CD4-positive, alpha-beta T cell treated with Interleukin-12 subunit alpha and Interleukin-12 subunit beta, for 1 hour (primary cell): ENCODE measurements at places on chromosomes 11 and 22.

- no peak for DNase-seq
Measured at GRCh38 chr22:32203181-32204039, 1.5 kb downstream of the RFPL2 start.

- DNase-seq = no peak
Measured at GRCh38 chr11:65915101-65915820, 3.6 kb downstream of the C11orf68 start.

DNA sequence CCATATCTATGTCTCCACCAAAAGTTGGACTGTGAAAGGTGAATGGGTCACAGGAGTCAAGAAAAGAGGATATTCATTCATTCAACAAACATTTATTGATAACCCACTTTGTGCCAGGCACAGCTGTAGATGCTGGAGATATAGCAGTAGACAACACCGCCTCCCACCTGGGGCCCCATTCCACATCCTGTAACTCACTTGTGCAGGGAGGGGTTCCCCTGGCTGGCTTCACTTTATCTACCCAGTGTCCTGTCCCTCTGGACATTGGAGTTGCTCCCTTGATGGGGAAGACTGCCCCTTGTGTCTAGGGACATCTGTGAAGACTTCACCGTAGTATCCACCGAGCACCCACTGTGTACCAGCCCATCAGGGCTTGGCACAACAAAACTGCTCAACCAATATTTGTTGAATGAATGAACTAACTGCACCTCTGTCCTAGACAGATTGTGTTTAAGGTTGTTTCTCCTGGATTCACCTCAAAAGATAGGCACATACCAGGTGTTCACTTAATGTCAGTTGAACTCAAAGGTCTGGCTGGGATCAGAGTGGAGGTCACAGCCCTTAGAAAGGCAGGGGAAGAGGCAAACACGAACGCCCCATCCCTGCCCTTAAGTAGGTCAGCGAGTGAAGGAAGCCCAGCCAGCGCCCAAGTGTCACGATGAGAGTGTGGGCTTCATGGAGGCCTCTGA, 1.4 kb upstream of the OVOL1 start:
- DNase-seq = no peak

GRCh38 chr22:33028234-33028633, 29.9 kb downstream of the SYN3 start:
- no peak for DNase-seq

- no peak for DNase-seq
Measured at GRCh38 chr11:133714471-133715375, 130.6 kb downstream of the SPATA19 start.

- DNase-seq = no peak
Measured at GRCh38 chr11:44829838-44830237, 103.1 kb downstream of the TSPAN18 start.

GRCh38 chr22:25566186-25566897, 1.9 kb downstream of the GRK3 start:
- no peak for DNase-seq

- no peak for DNase-seq
Measured at GRCh38 chr22:44390613-44390970, 77.8 kb upstream of the SHISAL1 start.

DNA sequence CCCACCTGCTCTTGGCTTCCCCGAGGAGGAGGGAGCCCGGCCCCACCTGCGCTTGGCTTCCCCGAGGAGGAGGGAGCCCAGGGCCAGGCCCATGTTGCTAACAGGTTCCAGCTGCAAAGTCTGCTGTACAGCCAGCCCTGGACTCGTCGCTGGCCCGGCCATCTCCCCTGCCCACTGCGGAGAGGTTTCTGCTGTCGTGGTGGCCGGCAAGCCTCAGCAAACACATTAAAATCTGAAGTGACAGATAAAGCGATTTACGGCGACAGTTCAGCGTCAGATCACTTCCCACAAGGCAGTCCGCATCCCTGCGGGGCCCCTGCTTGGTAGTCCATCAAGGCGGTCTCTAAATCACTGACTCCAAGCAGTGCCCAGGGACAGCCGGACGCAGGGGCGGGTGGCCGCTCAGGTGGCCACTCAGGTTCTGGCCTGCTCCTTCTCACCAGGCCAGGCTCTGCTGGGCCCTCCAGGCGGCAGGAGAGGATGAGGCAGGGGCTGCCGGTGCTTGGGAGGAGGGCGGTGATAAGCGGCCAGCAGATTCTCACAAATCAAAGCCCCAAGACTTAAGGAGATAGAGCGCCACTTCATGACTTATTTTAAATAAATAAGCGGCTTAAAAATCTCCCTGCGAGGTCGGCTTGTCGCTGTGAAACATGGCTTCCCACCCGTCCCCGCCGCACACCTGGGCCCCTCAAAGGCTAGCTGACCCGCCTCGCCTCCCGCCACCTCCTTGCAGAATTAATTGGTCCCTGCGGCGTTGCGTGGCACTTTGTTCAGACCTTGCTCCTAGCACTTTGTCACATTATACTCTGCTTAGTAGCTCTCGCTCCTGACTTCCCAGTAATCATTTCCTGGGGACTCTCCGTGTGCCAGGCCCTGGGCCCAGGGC, 21.1 kb downstream of the MACROD1 start:
- DNase-seq = no peak

GRCh38 chr22:27554841-27555456, 246.6 kb downstream of the MN1 start:
- DNase-seq = no peak

DNA sequence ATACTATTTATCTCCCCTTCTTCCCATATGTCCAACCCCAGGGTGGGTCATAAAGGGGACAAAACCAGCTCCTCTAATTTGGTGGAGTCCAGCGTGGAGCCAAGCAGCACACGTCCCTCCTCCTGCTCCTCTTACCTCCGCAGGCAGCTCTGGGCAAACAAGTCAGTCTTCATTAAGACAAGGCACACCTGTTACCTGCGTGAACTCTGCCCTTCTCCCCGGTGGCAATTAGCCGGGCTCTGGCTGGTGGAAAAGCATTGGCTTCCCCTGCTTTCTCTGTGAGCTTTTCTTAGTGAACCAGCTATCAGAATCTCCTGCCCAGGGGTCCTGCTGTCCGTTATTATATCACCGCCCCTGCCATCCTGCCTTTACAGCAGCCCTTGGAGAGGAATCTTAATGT, 418.7 kb upstream of the CADM1 start:
- no peak for DNase-seq

GRCh38 chr11:65209711-65210360, 28.1 kb downstream of the CAPN1 start:
- no peak for DNase-seq

DNA sequence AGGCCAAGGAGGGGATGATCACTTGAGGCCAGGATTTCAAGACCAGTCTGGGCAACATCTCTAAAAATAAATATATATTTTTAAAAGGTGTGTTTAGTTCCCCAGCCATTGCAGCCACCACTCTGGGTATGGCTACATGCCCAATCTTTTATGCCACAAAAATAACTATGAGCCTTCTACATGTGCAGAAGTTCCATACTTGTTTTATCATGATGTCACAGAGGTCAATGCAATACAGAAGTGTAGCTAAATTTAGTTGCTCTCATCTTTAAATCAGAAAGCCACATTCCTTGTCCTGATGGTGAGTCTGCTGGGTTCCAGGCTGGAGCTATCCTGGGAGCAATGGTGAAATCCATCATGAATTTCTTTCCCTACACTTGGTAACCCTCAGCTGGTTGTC, 436.3 kb downstream of the DYNC2H1 start:
- no peak for DNase-seq

- DNase-seq = no peak
Measured at GRCh38 chr11:122128146-122128545, 12.1 kb upstream of the BLID start.

GRCh38 chr11:65741185-65741584, 20.6 kb upstream of the RNASEH2C start:
- DNase-seq = no peak

- no peak for DNase-seq
Measured at GRCh38 chr11:32326522-32326921, 108.8 kb downstream of the WT1 start.

- no peak for DNase-seq
Measured at GRCh38 chr11:120568572-120569307, 57.2 kb downstream of the GRIK4 start.

DNA sequence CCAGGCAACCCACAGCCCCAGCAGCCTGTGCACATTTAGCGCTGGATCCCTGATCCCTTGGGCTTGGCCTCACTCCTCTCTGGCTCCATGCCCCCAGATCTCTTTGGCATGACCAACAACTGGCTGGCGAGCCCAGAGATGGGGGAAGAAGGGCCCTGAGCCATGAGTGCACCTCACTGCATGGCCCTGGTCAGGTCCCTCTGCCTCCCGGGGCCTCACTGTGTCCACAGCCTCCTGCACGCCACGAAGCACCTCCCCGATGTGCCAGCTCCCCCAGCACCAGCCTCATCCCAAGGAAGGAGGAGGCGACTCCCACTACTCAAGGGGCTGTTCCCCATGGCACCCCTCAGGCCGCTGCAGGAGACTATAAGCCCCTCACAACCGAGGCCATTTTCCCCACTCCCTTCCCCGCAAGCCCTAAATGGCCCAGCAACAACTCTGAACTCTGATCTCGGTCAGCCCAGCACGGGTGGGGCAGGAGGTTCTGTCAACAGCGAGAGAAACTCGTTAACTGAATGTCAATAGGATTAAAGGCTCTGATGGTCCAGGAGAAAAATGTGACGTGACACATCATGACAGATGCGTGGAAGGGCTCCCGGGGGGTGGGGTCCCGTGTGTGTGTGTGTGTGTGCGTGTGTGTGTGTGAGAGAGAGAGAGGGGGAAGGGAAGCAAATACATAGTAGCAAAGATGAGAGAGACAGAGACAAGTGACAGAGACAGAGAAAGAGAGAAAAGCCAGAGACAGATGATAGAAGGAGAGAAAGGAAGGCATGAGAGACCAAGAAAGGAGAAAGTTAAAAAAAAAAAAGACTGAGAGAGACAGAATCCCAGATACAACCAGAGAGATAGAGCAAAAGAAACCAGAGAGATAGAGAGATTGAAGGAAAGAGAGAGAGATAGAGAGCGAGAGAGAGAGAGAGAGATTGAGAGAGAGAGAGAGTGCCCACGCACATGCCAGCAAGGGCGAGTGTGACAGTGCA, 28.4 kb upstream of the SYT7 start:
- DNase-seq = no peak

DNA sequence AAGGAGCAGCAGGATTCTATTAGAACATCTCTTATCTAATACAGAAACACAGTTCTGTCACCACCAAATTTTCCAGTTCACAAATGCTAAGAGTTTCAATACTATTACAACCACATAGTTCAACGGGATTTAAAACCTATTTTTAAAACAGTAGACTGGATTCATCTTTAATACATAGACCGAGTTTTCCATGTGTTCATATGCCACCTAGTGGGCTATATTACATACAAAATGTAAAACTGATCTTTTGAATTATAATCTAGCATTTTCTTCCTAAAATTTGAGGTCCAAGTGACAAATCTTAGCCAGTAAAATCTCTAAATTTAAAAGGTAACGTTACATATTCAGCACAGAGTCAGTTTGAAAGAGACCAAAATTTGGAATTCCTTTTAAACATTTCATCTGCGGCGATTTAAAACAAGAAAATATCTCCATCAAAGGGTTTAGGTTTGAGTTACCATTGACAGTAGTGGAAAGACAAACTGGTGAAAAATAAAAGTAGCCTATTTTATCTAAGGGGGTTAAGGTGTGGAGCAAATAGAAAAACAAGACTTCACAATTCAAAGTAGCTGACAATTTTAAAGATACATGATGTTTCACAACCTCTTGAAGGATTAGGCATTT, 269.3 kb upstream of the MPPED2 start:
- DNase-seq = no peak

DNA sequence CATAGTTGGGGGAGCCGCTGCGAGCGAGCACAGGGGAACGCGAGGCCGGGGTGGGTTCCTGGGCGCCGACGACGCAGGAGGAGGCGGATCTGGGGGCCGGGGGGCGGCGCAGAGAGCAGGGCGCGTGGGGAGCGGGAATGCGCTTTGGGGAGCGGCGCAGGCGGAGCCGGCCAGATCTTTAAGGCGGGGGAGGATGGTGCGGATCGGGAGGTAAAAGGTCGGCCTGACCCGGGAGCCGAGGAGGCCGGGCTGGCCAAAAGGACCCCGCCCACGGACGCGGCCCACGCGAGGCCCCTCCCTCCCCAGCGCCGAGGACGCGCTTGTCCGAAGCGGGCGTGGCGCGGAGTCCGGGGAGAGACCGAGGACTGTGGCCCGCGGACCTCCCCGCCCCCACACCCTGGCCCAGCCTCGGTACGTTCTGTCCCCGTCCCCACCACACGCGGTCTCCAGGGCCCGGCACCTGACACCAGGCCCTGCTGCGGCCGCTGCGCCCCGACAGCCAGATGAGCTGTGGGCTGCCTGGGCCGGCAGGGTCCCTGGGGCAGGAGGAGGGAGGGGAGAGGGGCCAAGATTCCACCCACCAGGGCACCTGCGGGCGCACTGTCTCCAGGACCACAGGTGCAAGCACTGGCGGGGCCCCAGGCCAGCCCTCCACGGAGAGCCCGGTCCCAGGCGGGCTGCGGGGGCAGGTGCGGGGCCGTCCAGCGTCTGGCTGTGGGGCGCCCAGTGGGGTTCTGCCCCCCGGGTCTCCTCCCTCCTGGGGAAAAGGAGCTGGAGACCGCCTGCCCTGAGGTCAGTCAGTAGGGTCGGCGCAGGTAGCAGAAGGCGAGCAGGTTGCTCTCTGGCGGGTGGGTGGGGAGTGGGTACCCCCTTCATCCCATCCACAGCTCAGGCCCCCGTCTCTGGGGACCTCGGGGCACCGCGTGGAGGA, 10.9 kb downstream of the PIM3 start:
- DNase-seq = no peak

DNA sequence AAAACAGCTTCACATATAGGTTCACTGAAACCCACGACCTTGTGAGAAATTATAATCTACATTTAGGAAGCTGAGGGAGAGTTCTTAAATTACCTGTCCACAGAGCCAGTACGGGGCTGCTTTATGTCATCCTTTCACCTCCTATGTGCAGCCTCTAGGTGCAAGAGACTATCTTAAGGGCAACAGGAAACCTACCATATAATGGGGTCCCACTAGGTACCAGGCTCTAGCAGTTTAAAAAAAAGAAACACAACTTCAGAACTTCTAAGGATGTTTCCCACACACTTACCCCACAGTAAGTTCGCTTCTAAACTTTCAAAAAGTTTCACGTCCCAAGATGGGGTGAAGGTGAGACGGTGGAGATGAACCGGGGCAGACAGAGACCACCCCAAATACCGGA, 573 bp downstream of the STK33 start:
- DNase-seq = no peak

DNA sequence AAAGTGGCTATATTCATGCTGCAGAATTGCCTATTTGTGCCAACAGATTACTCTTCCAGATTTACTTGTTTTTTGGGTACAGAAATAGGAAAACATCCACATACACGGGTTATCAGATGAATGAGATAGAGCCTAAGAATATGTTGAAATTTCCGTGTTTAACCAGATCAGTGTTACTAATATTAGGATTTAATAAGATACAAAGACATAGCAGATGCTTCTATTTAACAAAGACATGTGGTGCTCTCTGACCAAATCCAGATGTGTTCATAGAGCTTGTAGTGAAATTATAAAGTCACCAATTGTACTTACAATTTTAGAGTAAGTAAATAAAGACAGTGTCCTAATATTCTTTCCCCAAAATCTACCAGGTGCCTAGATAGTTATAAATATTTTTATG, 208.0 kb downstream of the CASP12 start:
- no peak for DNase-seq
